ENCODE measurements at places on chromosomes 1 and 21.

GRCh38 chr1:31671561-31672201, 27.0 kb upstream of the PEF1 start:
- H3K4me3 ChIP-seq = no peak overlapping the region
- DNase-seq = no peak
- H3K4me1 ChIP-seq = no peaks in the 10 kb centered on the region
- H3K36me3 ChIP-seq = no peaks in the 10 kb centered on the region
- H3K27ac ChIP-seq = no peak overlapping the region

DNA sequence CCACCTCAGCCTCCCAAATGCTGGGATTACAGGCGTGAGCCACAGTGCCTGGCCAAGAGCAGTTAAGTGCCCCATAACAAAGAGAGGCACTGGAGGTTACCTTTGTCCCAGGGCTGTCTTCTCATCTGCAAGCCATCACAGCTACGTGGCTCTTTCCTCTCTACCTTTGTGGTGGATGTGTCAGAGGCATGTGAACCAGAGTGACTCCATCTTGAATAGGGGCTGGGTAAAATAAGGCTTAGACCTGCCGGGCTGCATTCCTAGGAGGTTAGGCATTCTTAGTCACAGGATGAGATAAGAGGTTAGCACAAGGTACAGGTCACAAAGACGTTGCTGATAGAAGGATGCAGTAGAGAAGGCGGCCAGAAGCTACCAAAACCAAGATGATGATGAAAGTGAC, 59.4 kb upstream of the POU2F1 start:
- H3K27ac ChIP-seq = no peak overlapping the region
- H3K36me3 ChIP-seq = no peaks in the 10 kb centered on the region
- H3K27me3 ChIP-seq = no peaks in the 10 kb centered on the region
- no peak overlapping the region for H3K4me3 ChIP-seq

GRCh38 chr1:202953392-202953791, 4.7 kb downstream of the ADIPOR1 start:
- H3K27ac ChIP-seq = no peak overlapping the region
- H3K27me3 ChIP-seq = no peaks in the 10 kb centered on the region
- no peak overlapping the region for H3K4me3 ChIP-seq
- peaks cover 2% of the 10 kb centered on the region for H3K4me1 ChIP-seq
- no peak for DNase-seq
- peaks cover 34% of the 10 kb centered on the region for H3K36me3 ChIP-seq

- no peak overlapping the region for H3K27ac ChIP-seq
- no peaks in the 10 kb centered on the region for H3K36me3 ChIP-seq
Observed at GRCh38 chr1:247992986-247993385, 20.5 kb upstream of the OR2L5 start.
